ENCODE measurements at places on chromosomes 5 and 9. TPM values are rescaled to one million over a fixed set of nuclear protein-coding genes. Genes with fewer than 3 reads are reported as not detected.

- H3K27ac ChIP-seq, result no peak overlapping the region
- no peak overlapping the region for H3K4me3 ChIP-seq
- DNase-seq, result peak; percentile 55
- H3K4me1 ChIP-seq, result no peaks in the 10 kb centered on the region
- H3K27me3 ChIP-seq, result no peaks in the 10 kb centered on the region
- peaks cover 2% of the 10 kb centered on the region for H3K36me3 ChIP-seq
Observed at GRCh38 chr5:169280286-169280685, 20.7 kb downstream of the SLIT3 start.

GRCh38 chr9:101034222-101034621 lies 5.7 kb downstream of the PLPPR1 start:
- no peak for DNase-seq
- no peak overlapping the region for H3K27ac ChIP-seq
- H3K4me3 ChIP-seq, result no peak overlapping the region
- peaks cover 4% of the 10 kb centered on the region for H3K4me1 ChIP-seq

- no peak overlapping the region for H3K4me3 ChIP-seq
- H3K4me1 ChIP-seq, result no peaks in the 10 kb centered on the region
- peaks cover 8% of the 10 kb centered on the region for H3K27me3 ChIP-seq
- peak; percentile 74 for DNase-seq
- no peak overlapping the region for H3K27ac ChIP-seq
Observed at GRCh38 chr5:113510836-113511451, 2.5 kb upstream of the YTHDC2 start.

GRCh38 chr5:63931836-63932235 lies 30.4 kb downstream of the HTR1A start:
- H3K27ac ChIP-seq, result no peak overlapping the region
- DNase-seq, result no peak
- no peaks in the 10 kb centered on the region for H3K27me3 ChIP-seq

Gene WNT8A
- total RNA-seq, result not detected

All from cardiac muscle cell (in vitro differentiated cells and primary cell).